ENCODE measurements at places on chromosomes 16 and 17.
A peak's percentile ranks its signal among the peaks of the same experiment; 100 is the strongest.

DNA sequence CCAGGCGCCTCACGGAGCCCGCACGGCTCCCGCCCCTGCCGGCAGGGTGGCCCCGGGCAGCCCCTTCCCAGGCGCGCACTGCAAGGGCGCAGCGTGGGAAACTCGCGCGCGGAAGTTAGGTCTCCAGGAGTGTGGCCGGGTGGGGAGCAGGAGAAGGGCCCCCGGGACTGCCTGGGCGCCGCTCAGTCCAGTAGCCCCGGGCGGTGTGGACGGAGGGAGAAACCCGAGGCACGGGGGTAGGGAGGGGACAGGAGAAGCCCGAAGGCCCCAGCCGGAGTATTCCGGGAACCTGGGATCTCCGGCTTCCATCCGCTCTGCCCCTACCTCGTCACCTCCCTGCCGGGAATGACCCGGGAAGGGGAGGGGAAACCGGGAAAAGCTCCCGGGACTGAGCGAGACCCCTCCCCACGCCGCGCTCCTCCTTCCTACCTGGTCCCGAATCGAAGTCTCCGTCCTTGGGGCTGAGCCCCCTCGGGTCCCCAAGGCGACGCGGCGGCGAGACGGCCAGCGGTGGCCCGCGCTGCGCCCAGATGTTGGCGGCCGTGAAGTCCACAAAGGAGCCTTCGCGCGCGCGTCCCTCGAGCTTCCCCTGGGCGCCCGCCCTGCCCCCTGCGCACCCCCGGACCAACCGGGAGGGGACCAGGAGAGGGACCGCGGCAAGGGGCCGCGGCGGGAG lies 418 bp downstream of the SOCS3 start:
- peak; percentile 57 for DNase-seq

- DNase-seq: peak; percentile 22
Measured at GRCh38 chr17:12959441-12959840, 58.4 kb downstream of the ELAC2 start.

- DNase-seq: no peak
Measured at GRCh38 chr16:58863042-58863441, 128.9 kb upstream of the GOT2 start.

GRCh38 chr17:17269926-17270773 lies 10.9 kb downstream of the COPS3 start:
- DNase-seq: no peak

- DNase-seq: no peak
Measured at GRCh38 chr17:80474961-80475909, 1.2 kb downstream of the NPTX1 start.

- no peak for DNase-seq
Measured at GRCh38 chr16:73976644-73977043, 320.0 kb upstream of the PSMD7 start.

DNA sequence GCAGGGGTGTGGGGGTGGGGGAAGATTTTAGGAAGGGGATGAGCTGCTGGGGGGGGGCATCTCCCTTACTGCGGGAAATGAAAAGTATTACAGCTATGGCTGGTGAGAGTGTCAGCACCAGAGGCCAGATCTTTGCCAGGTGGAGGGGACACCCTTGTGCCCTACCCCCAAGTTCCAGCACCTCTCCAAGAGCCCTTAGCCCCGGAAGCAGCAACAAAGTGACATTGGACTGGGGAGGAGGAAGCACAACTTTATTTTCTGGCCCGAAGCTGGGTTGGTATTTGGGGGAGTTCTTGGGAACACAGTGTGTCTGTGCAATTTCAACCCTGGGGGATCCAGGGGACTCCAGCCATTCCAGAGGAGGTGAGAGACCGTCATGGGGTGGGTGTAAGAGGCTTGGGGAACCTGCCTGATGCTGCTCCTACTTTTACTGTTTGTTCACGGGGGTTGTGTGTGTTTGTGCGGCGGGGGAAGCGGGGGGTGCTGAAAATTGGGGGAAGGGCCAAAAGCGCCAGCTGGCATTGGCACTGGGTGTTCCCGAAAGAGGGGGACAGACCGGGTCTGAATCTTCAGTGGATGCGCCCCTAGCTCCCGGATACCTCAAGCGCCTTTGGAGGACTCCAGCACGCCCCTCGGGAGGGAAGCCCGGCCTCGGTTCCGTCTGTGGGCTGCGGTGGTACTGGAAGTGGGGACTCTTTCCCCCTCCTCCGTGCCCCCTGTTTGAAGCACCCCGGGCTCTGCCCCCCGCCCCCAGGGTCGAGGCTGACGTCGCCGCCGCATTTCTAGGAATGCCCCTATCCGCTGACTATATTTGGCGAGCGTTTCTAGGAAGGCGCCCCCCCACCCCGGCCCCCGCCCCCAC lies 230.3 kb downstream of the MRTFB start:
- DNase-seq: peak; percentile 49

- DNase-seq: no peak
Measured at GRCh38 chr16:11950388-11950787, 8.5 kb upstream of the NPIPB2 start.

DNA sequence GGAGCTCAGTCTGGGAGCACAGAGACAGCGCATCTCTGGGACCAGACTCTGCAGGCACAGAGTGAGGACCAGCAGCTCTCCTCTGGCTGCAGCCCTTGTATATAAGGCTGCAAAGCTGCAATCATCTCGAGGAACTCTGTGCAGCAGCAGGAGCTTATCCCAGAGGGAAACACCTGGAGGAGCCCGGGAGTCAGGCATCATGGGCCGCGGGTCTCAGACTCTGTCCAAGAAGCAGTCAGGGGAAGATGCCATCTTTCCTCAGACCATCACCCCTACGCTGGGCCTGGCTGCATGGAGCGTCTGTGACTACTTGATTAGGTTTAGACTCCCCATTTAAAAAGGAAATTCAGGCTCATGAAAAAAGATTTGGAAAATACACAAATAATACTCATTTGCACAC lies 122.0 kb downstream of the IRF8 start:
- no peak for DNase-seq

GRCh38 chr17:41456204-41456603 lies 11.0 kb downstream of the KRT32 start:
- DNase-seq: no peak

DNA sequence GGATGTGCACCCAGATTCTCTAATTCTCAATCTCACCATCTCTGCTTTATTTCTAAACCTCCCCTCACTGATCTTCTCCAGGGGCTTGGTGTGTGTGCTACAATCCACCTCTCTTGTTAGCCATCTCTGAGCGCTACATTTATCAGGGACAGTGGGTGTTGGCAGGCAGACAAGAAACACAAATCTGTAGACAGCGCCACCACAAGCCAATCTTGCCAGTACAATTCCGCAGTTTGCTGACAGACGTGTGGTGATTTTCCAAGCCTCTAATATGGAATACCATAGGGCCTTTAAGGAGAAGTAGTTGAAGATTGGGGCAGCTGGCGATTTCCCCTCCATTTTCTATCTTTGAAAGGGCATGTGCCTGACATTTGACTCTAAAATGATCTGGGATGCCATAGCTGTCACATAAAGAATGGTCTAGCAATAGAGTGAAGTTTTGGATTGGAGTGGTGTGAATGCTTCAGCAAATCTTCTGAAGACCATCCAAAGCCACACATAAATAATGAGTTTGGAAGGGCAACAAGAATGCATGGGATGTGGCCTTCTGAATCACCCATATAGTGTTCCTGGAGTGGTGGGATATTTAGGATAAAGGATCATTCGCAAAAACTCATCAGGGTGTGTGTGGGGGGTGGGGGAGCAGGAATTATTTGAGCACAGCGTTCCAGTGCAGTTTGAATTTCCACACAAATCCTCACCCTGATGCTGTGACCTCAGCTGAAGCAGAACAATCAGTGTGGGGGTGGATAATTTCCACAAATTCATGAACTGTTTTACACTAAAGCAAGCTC lies 12.0 kb upstream of the ANKFN1 start:
- DNase-seq: peak; percentile 63

DNA sequence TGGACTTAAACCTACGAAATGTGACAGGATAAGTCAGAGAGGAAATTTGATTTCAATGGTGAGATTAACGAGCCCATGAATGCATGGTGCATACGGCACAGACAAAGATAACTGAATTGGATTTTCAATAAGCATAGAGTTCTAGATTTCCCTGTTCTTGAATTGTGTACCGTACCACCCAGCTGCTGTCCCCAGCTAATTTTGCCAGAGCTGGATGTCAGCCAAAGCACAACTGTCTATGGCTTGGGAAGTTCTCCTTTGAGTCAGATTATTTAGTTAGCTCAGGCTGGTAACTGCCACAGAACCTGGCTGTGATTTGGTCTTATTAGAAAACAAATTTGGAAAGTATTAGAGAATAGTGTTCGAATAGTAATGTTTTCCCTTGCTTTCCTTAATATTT lies 143.1 kb downstream of the CDH13 start:
- no peak for DNase-seq

DNA sequence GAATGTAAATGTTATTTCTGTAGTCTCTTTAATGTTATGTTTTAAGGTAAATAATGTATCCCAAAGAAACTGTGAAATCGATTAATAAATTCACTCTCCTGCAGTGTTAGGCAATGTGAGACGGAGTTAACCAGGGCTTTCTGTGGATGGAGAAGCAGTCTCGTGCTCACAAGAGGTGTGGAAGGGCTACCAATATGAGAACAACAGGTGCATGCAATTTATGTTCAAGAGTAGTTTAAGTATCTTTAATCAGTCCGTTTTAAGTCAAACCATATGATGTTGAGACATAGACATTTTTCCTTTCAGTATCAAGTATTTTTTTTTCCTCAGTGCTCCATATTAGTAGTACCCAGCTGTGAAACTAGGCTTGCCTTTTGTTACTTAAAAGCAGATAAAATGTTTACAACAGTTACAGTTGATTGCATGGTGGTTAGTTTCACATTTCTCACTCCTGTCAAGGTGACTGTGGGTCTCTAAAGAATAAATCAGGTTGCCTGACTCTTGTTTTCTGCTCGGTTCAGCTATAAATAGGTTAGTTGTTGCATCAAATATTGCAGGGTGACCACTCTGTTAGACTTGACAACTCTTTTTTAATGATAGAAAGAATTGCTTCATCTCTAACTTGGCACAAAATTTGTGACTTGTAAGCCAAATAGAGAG lies 54.4 kb downstream of the COX10 start:
- DNase-seq: no peak

GRCh38 chr17:17546399-17547185 lies 44.9 kb downstream of the PEMT start:
- no peak for DNase-seq

GRCh38 chr17:33091271-33091670 lies 99.6 kb downstream of the SPACA3 start:
- no peak for DNase-seq

GRCh38 chr17:70215656-70216055 lies 46.3 kb downstream of the KCNJ2 start:
- DNase-seq: no peak

DNA sequence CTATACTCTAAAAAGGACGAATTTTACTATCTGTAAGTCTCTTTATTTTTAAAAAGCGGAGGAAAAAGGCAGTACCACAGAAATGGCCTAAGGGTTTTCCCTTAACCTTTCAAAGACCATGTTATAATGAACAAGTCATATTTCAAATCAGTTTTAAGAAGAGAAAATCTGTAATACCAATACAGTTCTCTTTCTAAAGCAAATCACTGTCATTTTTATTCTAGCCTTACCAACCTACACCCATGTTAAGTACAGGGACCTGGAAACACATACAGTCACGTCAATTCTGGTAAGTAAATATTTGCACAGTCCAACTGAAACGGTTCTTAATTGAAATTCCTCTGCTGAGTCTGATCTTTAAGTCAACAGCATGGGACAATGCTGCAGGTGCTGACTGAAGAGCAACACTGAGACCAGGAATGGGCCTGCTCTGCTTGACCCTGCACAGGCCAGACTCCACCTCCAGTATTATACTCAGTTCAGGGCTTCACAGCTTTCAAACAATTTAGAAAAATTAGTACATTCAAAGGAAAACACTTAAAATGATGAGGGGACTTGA lies 20.2 kb downstream of the MBTPS1 start:
- DNase-seq: no peak

GRCh38 chr16:30530163-30531037 lies 4.0 kb upstream of the ZNF768 start:
- no peak for DNase-seq

GRCh38 chr16:87874639-87875427 lies 5.5 kb upstream of the SLC7A5 start:
- no peak for DNase-seq

- DNase-seq: peak; percentile 16
Measured at GRCh38 chr17:38748892-38749222, 721 bp upstream of the PCGF2 start.

- no peak for DNase-seq
Measured at GRCh38 chr17:1239210-1239609, 31.0 kb upstream of the BHLHA9 start.

GRCh38 chr16:81040131-81040530 lies 4.5 kb downstream of the ATMIN start:
- DNase-seq: no peak

DNA sequence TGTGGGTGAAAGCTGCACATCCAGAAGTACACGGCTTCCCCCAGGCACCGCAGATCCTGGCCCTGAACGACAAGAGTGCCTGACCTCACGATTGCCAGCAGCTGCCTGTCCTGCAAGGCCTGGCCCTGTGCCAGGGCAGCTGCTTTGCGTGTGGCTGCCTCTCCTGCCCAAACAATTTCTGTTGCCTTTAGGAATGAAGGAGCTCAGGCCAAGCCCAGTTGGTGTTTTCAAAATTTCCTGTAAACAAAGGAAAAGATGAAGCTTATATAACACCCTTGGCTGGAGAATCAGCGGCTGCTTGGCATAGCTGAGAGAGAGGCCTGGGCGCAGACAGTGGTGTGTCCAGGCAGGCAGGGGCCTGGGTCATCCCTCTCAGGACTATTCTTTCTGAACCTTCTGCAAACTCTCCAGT lies 11.7 kb upstream of the SLC47A2 start:
- peak; percentile 82 for DNase-seq
